ENCODE measurements at places on chromosomes 13 and 19. TPM values are rescaled to one million over a fixed set of nuclear protein-coding genes. Genes with fewer than 3 reads are reported as not detected.

DNA sequence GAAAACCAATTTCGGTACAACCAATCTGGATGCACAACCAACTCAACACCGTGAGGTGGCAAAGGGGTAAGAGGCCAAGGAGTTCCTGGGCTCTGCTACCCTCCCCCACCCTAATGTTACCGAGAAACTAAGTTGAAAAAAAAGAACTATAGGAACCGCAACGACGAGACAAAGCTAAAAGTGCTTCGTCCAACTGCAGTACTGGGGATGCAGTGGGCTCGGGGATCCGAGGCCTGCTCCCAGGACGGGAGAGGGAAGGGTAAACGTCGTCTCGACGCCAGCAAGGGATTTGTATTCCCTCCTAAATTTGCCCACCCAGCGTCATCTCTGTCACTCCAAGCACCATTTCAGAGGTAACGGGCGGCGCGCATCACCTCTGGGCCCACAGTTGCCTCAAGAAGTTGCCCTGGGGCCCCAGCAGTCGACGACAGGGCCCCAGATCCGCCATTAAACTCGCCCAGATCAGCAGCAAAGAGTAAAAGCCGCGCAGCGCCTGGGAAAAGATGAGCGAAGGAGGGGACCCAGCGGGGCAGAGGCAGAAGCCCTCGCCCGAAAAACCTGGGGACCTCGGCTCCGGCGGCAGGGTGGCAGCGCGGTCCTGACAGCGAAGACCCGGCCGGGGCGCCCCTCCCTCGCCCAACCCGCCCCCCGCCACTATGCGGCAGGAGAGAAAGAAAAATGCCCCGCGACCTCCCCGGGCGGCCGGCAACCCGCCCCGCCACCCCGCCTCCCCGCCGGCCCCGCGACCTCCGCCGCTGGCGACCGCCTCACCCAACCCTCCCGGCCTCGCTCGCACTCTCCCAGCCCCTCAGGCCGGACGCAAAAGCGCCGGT, 752 bp downstream of the ZMYM5 start:
- peak; percentile 32 for DNase-seq

DNA sequence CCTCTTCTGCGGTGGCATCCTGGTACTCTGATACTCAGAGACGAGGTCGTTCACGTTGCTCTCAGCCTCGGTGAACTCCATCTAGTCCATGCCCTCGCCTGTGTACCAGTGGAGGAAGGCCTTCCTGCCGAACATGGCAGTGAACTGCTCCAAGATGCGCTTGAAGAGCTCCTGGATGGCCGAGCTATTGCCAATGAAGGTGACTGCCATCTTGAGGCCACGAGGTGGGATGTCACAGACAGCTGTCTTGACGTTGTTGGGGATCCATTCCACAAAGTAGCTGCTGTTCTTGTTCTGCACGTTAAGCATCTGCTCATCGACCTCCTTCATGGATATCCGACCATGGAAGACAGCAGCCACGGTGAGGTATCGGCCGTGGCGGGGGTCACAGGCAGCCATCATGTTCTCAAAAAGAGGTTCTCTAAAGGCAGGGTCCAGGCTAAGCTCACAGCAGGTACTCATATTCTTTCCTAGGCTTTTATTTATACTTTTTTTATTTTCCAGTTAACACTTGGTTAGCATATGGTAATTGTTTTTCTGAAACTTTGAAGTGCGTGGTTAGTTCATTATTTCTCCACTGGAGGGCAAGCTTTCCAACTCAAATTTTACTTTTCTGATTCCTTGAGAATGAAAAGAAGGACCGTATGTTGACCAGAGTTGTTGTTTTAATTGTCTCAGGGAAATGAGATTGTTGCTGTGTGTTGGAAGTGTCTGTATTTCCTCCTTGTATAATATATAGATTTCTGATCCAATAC, 72.4 kb upstream of the RGCC start:
- DNase-seq: peak; percentile 14

RINL gene
- 5.9 TPM for total RNA-seq

WDR88 gene
- total RNA-seq: not detected

GRCh38 chr19:9058905-9059667, 27.8 kb upstream of the OR1M1 start:
- no peak for DNase-seq

ARHGAP45 gene
- total RNA-seq: 18.0 TPM

PLEKHG2 gene
- total RNA-seq: 45.7 TPM

DNA sequence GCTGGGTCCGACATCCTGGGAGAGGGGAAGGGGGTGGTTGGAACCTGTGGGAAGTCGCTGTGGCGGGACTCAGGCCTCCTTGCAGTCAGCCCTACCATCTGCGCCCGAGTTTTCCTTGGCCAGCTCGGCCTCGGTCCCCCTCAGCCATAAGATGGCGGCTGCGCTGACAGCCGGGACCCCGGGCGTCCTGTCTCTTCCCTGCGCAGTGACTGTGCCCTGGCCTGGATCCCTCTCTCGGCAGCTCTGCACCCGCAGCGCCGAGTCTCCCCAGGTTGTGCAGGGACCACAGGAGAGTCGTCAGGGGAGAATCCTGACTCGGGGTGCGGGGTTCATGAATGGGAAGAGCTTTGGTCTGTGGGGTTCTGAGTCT, 345 bp downstream of the ZNF257 start:
- peak; percentile 4 for DNase-seq

DNA sequence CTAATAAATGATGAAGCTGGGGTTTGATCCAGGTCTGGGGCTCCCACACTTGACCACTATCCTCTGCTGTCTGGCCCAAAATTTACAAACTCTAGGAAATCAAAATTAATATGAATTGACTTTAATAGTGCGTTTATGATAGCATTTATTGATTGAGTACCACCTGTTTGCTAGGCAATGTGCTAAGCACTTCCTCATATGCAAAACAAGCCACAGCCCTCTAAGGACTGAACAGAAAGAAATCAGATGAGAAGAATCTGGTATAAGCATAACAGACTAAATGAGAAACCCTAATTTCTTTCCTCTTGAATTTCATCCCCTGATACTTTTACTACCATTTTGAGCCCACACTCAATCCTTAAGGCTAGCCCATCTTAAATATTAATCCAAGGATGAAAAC, 6.6 kb upstream of the MLNR start:
- no peak for DNase-seq

SGCG gene
- 0.35 TPM for total RNA-seq

ICAM4 gene
- total RNA-seq: 62.6 TPM

DNA sequence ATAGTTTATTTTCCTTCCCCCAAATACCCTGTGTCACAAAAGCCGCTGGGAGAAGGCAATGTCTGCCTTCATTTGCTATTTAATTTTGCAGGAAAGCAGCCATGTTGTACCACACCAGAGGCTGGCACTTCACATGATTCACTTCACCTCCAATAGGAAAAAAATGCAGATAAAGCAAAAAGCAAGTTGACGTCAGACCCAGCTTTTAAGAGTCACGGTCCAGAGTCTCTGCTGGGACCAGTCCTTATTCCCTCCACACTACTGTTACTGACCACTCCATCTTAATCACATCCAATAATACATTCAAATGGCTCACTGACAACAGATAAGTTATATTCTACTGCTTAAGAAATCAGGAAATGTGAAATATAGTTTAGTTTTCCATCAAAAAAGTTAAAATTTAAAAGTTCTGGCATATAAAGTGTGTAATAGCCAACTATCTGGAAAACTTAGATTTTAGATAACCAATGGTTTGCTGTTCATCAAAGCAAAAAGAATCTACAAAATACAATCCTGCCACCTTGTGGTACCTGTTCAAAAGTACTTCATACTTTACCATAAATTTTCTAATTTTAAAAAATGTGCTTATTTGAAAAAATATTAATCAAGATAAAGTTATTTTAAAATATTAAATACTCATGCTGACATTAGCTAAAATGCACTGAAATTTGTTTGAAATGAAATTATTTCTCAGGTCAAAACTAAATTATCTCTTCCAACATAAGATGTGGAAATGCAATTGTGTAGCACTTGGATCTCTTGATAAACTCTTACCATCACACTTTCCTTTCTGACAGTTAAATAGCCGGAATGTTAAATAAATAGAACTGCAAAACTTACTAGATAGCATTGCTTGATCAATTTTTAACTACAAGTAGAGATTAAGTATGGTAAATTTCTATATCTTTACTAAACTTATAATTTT, 97.3 kb downstream of the SERP2 start:
- peak; percentile 6 for DNase-seq

- DNase-seq: no peak
These were observed 44.7 kb upstream of the SIAH3 start for GRCh38 chr13:45896285-45896684.

GRCh38 chr13:46580362-46580839, 27.4 kb downstream of the LRCH1 start:
- no peak for DNase-seq

GRCh38 chr19:3275583-3276340, 51.3 kb downstream of the CELF5 start:
- peak; percentile 99 for DNase-seq

- peak; percentile 46 for DNase-seq
These were observed 1.7 kb upstream of the ELANE start for GRCh38 chr19:850221-850978.

GRCh38 chr13:77207943-77208342, 119.0 kb downstream of the MYCBP2 start:
- DNase-seq: no peak

- peak; percentile 50 for DNase-seq
These were observed 7.3 kb downstream of the PTGER1 start for GRCh38 chr19:14467816-14468215.

ARRDC2 gene
- 27.4 TPM for total RNA-seq

DNA sequence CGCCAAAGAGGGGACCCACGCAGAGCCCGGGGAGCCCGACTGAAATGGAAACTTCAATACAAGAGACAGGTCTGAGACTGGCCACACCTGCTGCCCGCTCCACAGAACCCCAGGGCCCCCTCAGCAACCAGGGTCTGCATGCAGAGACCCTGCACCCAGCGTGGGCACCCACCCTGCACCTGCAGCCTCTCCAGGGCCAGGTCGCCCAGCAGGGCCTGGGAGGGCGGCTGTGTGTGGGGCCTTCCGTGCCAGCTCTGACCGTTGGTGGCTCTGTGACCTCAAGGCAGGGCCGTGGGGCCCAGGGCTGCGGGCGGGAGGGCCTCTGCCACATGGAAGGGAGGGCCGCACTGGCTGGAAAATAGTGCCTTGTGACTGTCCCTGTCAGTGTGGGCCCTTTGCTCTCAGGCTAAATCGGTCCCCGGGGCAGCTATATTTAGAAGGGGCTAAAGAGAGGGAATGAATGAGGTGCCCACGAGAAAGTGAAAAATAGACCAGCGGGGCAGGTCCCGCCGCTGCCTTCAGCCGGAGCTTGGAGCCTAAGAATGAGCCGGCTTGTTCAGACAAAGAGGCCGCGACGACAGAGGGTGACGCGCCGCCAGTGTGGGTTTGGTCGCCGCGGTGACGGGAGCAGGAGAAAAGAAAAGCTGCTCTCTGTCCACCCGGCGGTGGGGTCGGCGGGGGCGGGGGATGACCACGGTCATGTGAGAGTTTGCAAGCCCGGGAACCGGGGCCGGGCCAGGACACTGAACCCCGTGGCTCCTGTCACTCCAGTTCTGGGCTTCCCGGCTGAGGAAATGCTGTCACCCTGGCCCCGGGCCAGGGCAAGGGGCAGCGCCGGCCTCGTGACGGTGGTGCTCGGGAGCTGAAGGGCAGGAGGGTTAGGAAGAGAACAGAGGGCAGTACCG, 70.5 kb downstream of the GADD45B start:
- DNase-seq: no peak

DNA sequence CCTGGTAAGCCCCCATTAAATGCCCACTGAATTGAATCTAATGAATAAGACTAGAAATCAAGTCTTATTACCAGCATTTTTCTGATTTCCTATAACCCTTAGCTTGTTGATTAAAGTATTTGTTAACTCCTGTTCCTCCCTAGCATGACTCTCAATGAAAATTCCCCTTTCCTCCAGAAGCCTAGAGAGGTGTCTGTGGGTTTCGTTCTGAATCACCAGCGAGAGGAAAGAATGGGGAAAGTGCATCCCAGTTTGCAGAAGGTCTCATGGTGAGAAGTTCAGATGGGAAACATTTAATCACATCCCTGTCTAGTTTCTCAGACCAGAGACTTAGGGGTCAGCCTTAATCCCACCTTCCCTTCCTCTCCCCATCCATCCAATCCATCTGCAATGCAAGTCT, 26.9 kb downstream of the POU2F2 start:
- DNase-seq: no peak

DNA sequence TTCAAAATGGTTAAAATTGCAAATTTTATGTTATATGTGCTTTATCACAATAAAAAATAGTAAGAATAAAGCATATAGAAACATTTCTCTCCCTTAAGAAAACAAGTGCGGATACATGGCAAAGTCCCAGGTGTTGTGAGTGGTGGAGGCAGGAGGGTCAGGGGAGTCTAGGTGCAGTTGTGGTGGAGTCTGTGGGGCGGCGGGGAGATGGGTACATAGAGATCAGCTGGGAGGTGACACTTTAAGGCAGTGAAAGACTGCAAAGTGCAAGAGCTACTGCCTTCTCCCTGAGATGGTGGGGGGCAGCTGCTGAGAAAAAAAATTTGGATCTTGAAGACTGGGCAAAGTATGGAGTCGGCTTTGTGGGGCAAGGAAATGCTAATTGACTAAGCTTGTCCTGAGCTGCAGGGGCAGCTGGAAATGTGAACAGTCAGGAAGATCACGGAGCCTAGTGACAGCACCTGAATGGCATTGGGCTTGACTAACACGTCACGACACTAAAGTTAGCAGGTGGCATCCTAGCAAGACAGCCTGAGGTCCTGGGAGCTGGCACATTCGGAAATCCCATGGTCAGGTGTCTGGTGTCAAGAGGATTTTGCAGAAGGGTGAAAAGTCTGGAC, 72.9 kb upstream of the IRS2 start:
- no peak for DNase-seq

NEK3 gene
- total RNA-seq: 3.6 TPM

OXGR1 gene
- total RNA-seq: not detected

MAP4K1 gene
- total RNA-seq: 3.2 TPM

GRCh38 chr19:40420451-40420765, 5.4 kb downstream of the SERTAD1 start:
- DNase-seq: no peak

ZGLP1 gene
- 5.8 TPM for total RNA-seq

- no peak for DNase-seq
These were observed 3.5 kb upstream of the DOCK6 start for GRCh38 chr19:11265785-11266236.

GRCh38 chr19:49818649-49819370, 721 bp downstream of the MED25 start:
- DNase-seq: peak; percentile 39

DNA sequence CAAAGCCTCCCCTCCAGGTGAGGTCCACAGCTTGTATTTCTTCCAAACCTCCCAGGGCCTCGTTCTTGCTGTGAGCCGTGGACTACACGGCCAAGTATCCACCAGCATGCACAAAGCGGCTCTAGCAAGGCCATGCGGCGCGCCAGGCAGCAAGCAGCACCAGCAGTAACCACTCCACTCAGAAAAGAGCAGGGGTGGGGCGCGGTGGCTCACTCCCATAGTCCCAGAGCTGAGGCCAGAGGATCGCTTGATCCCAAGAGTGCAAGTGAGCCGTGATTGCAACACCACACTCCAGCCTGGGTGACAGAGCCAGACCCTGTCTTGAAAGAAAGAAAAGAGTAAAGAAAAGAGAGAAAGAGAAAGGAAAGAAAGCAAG, 4.7 kb downstream of the CCDC8 start:
- DNase-seq: no peak

DNA sequence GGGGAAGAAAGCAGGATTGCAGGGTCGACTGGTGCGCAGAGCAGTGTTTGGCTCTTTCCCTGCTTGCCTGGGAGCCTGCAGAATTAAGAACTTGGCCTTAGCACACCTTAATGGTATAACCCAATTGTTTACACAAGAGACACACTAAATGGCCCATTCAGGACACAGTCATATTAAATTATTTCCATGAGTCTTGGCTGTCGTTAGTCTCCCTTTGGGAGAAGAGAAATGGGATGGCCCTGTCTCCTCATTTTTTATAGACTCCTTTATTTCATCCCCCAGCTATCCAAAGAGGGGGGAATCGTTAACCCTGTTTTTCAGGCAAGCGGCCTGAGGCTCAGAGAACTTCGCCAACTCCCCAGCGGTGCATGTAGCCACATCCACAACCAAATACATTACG, 282.5 kb downstream of the SUCLA2 start:
- no peak for DNase-seq

Data from K562 (cell line).